Lung microvascular endothelial cell (primary cell): ENCODE measurements at places on chromosomes 2 and 18.

- no peak for DNase-seq
These were observed 138.7 kb upstream of the BOD1L2 start for GRCh38 chr18:57008001-57008686.

DNA sequence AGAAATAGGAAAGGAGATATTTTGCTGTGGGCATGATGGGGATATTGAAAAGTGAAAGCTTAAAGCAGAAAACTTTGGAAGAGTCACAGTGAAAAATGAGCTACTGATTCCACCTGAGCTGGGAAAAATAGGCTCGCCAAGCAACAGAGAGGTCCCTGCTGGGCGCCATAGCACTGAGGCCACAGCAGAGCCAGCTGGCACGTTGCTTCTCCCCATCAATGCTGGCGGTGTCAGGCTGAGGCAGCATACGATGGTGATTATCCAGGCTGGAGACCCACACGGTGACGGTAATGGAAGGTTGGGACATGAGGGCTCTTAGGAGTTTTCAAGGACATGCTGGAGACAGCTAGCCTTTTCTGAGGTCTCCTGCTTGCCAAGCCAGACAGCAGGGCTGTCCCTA lies 25.8 kb upstream of the DTNB start:
- DNase-seq: no peak

DNA sequence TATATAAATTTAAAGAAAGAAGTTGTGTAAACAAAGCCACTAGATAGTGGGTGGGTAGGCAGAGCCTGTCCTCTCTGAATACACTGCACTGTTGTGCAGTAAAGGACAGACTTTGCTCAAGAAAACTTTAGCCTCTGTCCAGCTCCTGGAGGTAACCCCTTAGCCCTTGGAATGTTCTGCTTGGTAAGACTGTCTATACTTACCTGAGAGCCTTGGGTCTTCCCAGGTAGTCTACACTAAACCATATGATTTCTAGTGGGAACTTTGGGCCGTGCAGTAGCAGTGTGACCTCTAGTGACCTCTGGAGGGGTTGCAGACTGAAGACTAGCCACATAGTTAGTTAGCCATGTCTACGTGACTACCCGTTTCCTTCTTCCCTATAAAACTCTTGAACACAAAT lies 678.3 kb upstream of the NRXN1 start:
- no peak for DNase-seq

GRCh38 chr2:188798159-188798558 lies 176.0 kb upstream of the COL3A1 start:
- DNase-seq: peak; percentile 65

GRCh38 chr2:162908567-162908966 lies 70.0 kb upstream of the KCNH7 start:
- DNase-seq: no peak

DNA sequence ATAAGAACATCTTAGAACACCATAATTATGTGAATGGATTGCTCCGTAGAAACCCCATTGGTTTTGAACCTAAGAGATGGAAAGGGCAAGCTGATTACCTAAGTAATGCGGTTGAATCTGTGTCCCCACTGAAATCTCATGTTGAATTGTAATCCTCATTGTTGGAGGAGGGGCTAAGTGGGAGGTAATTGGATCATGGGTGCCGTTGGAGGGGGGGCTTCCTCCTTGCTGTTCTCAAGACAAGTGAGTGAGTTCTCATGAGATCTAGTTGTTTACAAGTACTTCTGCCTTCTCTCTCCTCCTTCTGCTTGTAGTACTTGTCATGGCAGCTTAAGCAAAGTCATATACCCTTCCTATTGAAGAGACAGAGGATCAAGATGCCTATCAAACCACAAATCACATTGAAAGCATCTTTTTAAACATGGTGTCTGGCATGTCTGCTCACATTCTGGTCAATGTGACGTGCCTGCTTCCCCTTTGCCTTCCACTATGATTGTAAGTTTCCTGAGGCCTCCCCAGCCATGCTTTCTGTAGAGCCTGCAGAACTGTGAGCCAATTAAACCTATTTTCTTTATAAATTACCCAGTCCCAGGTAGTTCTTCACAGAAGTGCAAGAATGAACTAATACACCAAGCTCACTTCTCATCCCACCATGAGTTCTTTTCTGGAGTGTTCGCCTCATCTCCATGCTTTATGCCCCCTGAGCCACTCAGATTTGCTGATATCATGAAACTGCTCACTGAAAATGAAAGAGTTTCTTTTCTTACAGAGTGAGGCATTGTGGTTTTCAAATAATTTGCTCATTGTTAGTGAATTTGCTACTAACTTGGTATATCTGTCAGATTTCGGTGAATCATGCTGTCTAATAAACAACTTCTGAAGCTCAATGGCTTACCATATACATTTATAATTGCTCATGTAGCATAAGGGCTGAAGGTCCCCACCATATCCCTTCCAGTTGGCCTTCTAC lies 23.6 kb downstream of the KCNE4 start:
- DNase-seq: no peak

DNA sequence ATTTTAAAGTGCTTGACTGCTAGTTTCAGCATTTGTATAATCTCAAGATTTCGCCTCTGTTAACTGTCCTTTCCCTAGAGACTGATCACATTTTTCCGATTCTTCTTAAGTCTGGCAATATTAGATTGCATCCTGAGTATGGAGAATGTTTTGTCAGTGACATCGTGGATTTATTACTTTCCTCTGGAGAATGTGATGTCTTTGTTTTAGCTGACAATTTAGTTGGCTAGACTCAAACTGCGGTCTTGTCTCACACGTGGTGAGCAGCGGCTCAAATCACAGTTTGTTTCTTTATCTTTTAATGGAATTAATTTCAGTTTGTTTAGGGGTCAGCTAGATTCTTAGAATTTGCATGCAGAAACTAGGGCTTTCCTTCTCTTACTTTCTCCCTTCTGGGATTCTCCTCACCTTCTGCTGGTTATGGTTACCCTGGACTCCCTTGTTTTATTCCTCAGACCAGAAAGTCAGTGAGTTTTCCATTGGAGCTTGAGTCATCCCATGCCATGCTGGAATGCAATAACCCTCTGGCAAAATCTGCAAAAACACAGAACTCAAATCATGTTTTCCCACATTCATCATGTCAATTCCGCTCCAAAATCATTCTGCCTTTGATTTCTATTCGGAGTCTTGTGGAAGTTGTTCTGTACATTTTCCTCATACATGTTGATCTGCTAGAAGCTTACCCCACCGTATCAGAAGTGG lies 327.2 kb upstream of the TRIB2 start:
- no peak for DNase-seq
